Activated T-helper 17 cell treated with anti-CD3 and anti-CD28 coated beads, Interleukin-2, amount 50 U/mL, for 72 hours (primary cell): ENCODE measurements at places on chromosomes 4 and X. TPM values are rescaled to one million over a fixed set of nuclear protein-coding genes. Genes with fewer than 3 reads are reported as not detected.

- ATAC-seq = no peak
Measured at GRCh38 chr4:86493460-86493859, 100.7 kb upstream of the PTPN13 start.

DNA sequence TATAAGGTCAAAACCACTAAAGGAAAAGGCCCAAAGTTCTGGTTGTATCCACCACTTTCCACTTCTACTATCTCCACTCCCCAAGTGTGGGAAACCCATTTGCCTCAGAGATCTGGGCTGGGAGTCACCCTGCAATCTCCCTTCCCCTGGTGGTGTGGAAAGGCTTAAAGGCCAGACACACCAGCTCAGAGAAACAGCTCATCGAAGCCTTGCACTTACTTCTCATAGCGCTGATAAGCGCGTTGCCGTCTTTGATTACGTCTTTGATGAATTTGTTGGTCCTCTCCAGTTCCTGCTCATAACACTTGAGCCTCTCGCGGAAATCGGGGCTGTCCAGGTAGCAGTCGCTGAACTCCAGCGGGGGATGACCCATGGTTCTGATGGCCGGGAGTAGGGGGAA is 647 bp downstream of the OPHN1 start:
- no peak for ATAC-seq

GRCh38 chr4:110012917-110013316 is 100.2 kb downstream of the EGF start:
- ATAC-seq = no peak

DNA sequence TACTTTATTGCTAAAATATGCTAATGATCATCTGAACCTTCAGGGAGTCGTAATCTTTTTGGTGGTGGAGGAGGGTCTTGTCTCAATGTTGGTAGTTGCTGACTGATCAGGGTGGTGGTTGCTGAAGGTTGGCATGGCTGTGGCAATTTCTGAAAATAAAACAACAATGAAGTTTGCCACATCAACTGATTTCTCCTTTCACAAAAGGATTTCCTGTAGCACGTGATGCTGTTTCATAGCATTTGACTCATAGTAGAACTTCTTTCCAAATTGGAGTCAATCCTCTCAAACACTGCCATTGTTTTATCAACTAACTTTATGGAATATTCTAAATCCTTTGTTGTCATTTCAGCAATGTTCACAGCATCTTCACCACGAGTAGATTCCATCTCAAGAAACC is 19.3 kb downstream of the DDIT4L start:
- no peak for ATAC-seq

DNA sequence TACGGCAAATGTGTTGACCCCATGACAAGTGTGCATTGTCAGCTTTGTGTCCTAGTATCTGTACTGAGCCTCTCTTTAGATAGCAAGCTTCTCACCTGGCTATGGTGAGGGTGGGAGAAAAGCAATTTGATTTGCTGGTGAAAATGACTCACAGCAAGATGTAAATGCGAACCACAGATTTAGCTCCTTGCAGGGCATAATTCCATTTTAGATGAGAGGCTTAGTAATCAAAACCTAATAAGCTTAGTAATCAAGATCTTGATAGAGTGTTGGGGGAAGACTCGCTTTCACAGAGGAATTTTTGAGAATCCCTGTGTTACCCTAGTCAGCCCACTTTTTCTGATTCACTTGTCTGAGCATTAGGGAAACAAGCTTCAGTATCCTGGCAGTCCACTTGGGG is 7.7 kb upstream of the OCIAD2 start:
- no peak for ATAC-seq

DNA sequence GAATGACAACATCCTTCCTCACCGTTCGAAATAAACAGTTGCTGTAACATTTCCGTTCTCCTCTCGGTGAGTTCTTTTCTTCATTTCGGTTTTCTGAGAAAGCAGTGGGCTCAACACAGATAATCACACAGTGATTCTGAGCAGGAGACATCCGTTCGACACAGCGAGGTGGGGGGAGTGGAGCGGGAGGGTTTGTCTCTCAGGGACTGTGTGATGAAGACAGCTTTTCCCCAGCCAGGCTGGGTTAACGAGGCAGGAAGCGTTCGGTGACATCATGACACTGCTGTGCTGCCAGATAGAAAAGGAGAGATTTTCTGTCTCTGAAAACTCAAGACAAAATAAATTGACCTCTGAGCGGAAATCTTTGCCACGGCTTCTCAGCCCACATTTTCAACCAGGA is 119.3 kb downstream of the CRLF2 start:
- peak; percentile 79 for ATAC-seq

DNA sequence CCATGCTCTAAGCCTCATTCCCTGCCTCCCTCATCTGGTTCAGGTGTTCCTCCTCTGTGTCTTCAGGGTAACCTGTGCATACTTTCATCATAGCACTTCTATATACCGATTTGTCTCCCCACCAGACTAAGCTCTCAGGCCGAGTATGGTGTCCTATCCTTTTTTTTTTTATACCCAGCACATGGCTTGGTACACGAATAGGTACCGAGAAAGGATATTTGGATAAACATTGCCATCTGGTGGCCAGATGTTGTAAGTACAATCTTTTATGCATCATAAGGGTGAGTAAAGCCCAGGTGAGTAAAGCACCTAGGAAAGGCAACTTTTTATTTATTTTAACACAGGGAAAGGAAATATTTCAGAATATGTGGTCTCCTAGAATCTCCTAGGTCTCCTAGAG is 68.4 kb downstream of the MID2 start:
- ATAC-seq = peak; percentile 78

DNA sequence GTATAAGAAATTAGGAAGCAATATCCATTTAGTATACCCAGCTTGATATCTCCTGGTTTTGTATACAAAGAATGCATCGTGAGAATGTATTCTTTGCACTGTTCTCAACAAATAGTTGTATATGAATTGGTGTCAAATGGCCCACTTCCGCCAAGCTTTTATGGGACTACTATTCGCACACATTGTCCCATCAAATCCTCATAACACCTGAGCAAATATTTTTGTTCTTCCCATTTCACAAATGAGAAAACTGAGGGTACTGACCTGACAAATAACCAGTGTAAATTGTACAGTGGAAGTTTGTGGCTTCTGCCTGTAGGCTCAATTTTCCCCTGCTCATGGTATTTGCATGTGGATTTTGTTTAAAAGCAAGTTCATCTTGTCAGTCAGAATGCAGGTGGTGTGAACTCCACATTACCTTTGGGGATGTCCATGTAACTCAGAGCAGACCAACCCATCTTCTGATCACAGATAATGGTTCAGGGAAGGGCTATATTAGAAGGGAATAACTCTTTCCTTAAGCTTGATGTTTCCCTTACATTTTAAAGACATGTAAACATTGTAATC is 51.5 kb upstream of the FAM241A start:
- ATAC-seq = no peak

- no peak for ATAC-seq
Measured at GRCh38 chrX:44785652-44786051, 58.2 kb upstream of the DUSP21 start.

- ATAC-seq = no peak
Measured at GRCh38 chr4:94976371-94977011, 218.7 kb downstream of the BMPR1B start.

DNA sequence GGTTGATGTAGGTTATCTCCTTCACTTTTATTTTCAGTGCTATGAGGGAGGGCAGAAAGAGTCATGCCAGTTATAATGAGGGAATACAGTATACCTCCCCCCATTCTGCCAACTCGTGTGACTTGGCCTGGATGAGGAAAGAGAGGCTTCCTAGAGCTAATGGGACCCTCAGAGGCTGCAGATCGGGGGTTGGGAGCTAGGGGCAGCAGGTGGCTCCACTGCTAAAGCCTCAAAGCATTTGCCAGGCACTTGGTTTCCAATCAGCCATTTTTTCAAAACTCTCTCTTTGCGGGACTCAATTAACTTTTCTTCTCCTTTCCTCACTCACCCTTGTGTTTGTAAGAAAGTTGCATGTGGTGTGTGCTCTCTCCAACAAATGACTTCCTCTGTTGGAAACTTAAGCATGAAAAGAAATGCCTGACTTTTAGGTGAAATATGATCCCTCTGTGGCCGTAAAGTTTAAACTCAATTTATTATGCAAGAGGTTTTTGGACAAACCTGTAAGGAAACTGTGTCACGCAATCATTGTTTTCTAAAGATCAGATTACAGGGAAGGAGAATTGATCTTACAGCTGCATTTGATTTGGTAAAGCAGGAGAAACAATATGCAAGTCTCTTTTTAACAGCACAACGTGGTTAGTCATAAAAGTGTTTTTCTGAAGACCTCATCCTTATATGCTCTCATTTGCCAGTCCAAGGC is 7.0 kb downstream of the SFRP2 start:
- no peak for ATAC-seq

GRCh38 chrX:29231800-29232199 is 644.6 kb downstream of the IL1RAPL1 start:
- ATAC-seq = no peak

- peak; percentile 18 for ATAC-seq
Measured at GRCh38 chr4:151887816-151888180, 127.0 kb upstream of the GATB start.

DNA sequence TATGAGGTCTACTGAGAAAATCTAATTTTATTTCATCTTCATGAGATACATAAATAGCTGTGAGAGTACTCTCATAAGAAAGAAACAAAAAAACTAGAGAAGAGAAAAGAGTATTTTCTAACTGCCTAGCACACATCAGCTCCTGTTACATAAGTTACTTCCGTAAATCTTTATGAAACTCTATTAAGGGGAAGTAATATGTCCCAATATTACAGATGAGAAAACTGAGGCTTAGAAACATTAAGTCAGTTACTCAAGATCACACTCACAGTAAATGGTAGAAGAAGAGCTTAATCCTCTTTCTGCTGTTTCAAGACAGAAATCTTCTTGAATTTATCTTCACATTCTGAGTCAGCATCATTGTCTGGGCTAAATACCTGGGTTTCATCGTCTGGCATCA is 164.1 kb downstream of the DTHD1 start:
- no peak for ATAC-seq

- ATAC-seq = no peak
Measured at GRCh38 chrX:25726539-25726938, 411.6 kb upstream of the MAGEB18 start.

DNA sequence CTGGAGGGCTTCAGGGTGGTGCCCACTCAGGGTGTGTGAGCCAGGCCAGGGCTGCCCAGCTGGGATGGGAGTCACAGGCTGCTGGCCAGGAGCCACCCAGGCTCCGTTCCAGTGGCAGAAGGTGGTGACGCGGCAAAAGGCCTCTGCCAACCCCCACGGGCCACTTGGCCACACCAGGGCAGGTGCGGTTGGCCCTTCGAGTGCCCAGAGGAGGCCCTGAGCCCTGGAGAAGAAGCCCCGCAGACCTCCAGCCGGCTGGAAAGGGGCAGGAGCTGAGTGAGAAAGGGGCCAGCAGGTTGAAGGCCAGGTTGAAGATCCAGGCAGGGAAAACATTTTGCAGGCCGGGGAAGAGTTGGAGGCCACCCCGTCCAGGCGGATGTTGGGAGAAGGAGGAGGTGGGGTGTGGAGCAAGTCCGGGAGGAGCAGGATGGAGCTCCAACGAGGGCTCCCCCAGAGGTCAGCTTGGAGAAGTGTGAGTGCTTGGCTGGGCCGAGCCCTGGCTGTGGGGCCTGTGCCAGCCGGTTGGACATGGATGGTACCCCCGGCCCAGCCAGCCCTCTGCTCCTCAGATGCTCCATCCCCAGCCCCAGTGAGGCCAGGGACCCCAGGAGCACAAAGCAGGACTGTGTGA is 2.8 kb upstream of the CPLX1 start:
- ATAC-seq = no peak

- ATAC-seq = no peak
Measured at GRCh38 chr4:138875891-138876608, 139.5 kb upstream of the NOCT start.

GRCh38 chr4:125096662-125097061 is 218.1 kb upstream of the FAT4 start:
- ATAC-seq = no peak

- ATAC-seq = no peak
Measured at GRCh38 chr4:187962926-187963325, 32.6 kb upstream of the ZFP42 start.

- ATAC-seq = no peak
Measured at GRCh38 chr4:38884254-38884653, 16.6 kb downstream of the FAM114A1 start.

DNA sequence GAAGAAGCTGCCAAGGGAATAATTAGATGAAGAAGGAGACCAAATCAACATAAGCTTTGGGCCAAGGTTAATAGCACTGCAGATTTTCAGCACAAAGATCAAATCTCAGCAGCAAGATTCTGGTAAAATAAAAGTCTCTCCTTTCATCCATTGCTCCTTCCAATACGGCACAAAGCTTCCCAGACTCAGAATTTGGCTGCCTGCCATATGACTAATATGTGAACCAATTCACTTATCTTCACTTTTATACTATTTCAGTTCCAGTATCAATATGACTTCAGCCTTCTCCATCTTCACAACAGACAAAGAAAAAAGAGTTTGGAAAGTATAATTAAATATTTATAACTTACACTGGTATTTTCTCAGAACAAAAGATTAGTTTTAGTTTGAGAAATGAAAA is 978.3 kb upstream of the GRID2 start:
- no peak for ATAC-seq

DNA sequence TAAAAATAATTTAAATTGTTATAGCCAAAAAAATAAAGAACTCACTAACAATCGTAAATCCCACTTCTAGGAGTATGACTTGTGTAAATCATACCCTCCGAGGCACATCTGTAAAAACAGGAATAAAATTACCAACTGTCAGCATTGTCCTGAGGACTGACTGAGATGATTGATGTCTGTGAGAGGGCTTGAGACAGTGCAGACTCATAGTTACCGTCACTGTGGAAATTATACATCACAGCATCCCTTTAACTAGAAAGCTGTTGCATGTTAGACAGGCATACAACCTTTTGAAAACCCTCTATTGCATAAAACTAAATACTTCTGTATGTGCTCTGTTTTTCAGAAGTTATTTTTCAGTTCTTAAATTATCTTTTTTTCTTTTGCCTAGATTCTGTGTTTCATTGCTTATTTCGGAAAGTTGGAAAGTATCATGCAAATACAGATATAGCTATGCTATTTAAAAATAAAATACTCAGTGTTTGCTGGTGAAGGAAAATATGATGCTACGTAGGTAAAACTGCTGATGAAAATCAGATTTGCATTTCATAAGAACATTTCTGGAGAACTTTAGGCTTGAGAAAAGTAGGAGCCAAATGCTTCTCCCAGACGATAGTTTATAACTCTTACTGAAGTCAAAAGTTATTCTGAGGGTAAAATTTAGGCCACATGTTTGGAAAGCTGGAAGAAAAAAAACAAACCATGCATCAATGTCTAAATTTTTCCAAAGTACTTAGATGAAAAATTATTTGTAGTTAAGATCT is 13.6 kb upstream of the RBPJ start:
- ATAC-seq = peak; percentile 89

DNA sequence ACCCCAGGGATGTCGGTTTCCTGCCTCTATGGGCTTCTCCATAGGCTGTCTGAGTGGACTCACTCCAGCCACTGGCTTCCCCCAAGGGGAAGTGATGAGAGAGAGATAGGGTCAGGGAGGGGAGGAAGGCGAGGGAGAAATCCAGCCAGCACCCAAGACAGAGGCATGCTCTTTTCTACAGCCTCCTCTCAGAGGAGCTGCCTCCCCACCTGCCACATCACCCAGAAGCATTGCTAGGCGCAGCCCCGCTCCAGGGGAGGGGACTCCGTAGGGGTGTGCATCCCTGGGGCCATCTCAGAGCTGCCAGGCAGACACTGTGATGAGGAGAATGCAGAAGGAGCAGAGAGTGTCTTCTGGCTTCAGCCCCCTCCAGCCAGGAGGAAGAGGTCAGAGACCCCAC is 109.5 kb upstream of the NKX1-1 start:
- ATAC-seq = no peak

GRCh38 chr4:155473420-155474095 is 96.8 kb upstream of the MAP9 start:
- no peak for ATAC-seq

SMIM10 gene
- 0.45 TPM for total RNA-seq

SLC25A4 gene
- total RNA-seq = 11.5 TPM

SFRP2 gene
- not detected for total RNA-seq

PTPN13 gene
- 23.0 TPM for total RNA-seq
